Stomach (tissue), 19 donors: ENCODE measurements at places on chromosomes 11 and 22.

DNA sequence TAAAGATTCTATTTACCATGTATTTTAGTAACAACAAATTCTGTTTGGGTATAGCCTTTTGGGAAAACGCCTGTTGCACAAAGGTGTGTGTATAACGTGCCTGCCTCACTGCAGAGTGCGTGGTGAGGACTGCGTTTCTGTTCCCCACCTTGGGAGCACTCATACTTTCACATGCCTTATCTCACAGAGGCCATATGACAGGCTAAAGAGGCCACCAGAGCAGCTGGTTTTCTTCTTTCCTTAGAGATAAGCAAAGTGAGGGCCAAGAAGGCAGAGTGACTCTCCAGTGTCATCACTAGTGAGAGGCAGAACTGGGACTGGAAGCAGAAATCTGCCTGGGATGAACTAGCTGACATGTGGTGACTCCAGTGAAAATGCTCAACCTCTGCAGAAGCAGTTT, 369.2 kb upstream of the NARS2 start:
- DNase-seq = no peak

GRCh38 chr11:129933891-129934290, 38.5 kb upstream of the NFRKB start:
- DNase-seq = no peak

GRCh38 chr22:17994424-17995108, 29.8 kb downstream of the MICAL3 start:
- DNase-seq = no peak

- peak; percentile 16 for DNase-seq
These were observed 147.1 kb downstream of the CADM1 start for GRCh38 chr11:115357066-115357465.

- peak; percentile 88 for DNase-seq
These were observed 72.6 kb downstream of the HIPK3 start for GRCh38 chr11:33329705-33330329.

GRCh38 chr11:72436661-72437060, 2.3 kb upstream of the CLPB start:
- no peak for DNase-seq

GRCh38 chr11:63560506-63561180, 2.5 kb downstream of the PLAAT2 start:
- peak; percentile 85 for DNase-seq

DNA sequence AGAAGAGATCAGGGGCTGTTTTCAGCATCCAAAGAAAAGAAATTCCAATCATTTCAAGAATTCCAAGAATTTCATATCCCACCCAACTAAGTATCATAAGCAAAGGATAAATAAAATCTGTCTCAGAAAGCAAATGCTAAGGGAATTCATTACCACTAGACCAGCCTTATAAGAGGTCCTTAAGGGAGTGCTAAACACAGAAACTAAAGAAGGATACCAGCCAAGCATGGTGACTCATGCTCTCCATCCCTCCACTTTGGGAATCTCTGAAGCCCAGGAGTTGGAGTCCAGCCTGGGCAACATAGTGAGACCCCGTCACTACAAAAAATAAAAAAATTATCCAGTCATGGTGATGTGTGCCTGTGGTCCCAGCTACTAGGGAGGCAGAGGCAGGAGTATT, 17.8 kb downstream of the FADD start:
- DNase-seq = no peak
